ENCODE measurements at places on chromosomes 4 and X.

- DNase-seq = no peak
Observed at GRCh38 chr4:38034986-38035882, 75.0 kb downstream of the PTTG2 start.

GRCh38 chr4:181951265-181951664, 291.9 kb upstream of the TENM3 start:
- no peak for DNase-seq

GRCh38 chr4:1675136-1675801, 8.8 kb downstream of the FAM53A start:
- no peak for DNase-seq

GRCh38 chr4:184824776-184825084, 1.0 kb downstream of the ACSL1 start:
- DNase-seq = no peak

Measured in retinal pigment epithelial cell (primary cell).